ENCODE measurements at places on chromosomes 4 and X.

DNA sequence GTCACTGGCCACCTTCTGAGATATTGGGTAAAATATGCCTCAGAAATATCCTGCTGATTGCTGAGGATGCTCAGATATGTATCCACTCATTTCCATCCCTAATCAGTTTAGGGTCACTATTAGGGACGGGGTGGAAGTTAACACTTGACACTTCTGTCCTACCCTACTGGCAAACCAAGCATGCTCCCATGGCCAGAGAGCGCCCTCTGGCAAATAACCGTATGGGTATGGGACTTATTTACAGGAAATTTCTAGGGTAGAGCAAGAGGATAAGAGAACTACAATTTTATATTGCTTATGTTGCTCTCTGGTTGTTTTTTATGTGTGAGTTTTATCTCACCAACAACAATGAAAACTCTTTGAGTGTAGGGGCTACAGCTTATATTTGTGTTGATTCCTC, 86.8 kb upstream of the TSPAN7 start:
- DNase-seq = no peak

- DNase-seq = no peak
These were observed 26.1 kb upstream of the TMEM184C start for GRCh38 chr4:147591106-147591505.

- no peak for DNase-seq
These were observed 31.4 kb downstream of the SUPT20HL1 start for GRCh38 chrX:24391843-24392242.

DNA sequence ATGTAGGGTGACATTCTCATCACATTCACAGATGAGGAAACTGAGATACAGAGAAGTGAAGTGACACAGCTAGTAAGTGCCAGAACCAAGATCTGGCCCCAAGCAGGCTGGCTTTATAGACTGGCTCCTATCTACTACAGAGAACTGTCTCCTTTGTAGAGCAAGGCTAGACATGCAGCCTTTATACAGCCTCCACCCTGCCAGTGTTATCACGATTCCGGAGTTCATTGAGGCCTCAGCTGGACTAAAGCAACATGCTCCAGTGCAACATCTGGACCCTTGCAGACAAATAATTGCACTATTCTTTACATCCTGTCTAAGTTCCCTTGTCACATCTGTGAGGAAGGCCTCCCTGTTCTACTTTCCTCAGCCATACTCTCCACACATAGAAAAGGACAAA, 58.0 kb upstream of the XIAP start:
- no peak for DNase-seq

DNA sequence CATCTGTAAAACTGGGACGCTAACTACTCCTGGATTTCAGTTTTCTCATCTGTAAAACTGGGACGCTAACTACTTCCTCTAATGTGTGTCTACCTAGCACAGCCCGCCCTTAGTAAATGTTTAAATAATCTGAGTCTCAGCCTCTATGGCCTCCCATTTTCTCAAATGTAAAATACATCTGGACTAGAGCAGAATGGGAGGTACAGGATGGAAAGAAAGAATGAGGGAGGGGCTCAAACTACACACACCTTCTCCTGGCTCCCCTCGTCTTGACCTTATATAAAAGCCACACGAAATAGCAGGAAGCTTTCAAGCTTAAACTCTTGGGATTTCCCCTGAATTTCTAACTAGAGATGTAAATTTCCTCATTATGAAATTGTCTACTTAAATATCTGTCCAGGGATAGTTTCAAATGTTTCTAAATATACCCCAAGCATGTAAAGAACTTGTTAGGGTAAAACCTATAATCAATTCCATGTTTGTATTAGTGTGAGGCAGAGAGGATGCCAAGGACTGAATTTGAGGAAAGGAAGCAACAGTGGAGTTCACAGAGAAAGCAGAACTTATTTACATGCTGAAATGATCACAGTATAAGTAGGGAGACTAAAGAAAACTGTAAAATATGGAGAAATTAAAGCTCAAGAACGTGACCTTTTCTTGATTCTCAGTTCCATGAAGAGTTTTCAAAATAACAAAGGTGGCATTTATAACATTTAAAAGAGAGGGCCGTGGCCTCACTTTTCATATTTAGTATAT, 220.0 kb downstream of the NWD2 start:
- DNase-seq = no peak

- no peak for DNase-seq
These were observed 79.9 kb downstream of the AMOT start for GRCh38 chrX:112760697-112761096.

- DNase-seq = no peak
These were observed 234.1 kb upstream of the PGRMC2 start for GRCh38 chr4:128521648-128522111.

DNA sequence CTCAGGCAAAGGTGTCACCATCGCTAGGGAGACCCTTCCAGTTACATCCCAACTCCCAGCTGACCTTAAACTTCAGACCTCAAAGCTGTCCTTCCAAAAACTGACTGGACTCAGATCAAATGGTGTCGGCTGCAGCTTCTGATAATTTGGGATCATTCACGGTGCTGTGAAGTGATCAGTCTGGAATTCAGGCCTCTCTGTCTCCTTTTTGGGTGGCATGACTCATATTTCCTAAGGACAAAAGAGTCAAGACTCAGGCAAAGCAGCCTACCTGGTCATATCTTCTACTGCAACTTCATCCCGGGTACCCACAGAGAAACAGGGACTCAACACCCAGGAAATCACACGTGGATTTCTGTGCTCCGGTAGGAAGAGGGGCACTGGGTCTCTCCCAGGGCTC, 87.6 kb downstream of the SORCS2 start:
- no peak for DNase-seq

DNA sequence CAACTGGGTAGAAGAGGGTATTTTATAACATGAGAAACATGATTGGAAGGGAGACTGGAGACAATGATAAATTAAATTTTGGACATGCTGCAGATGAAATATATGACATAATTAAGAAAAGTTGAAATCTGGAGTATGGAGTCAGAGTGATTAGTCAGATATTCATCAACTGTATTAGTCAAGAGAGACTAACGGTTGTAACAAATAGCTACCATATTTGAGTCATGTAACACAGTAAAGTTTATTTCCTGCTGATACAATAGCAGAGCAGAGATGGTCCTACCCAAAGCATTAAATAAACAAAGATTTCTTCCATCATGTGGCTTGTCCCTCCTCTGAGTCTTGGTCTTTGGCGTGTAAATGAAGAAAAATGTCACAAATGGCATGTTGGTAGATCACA, 321.3 kb downstream of the GALNTL6 start:
- DNase-seq = no peak

GRCh38 chr4:7737752-7738457, 201.8 kb downstream of the AFAP1 start:
- no peak for DNase-seq

DNA sequence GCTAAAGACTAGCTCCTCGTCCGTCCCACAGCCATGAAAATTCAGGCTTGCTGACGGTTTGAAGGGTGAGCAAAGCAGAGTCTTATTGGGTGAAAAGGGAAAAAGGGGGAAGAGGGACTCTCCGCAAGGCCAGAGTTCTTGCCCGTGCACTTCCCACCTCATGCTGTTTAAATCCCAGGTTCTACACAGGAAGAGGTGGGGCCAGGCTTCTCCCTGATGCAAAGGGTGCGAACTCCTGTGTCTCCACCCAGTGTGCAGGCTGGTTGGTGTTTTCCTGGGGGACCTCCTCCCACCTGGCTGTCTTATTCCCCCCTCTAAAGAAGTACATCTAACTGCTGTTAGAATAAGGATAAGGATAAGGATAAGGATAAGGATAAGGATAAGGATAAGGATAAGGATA, 18.0 kb upstream of the LANCL3 start:
- DNase-seq = no peak
